NCI-H1417 treated with DMSO at 0.1 percent for 48 hours (cell line): ENCODE measurements at places on chromosomes 11 and 22.

GRCh38 chr11:100562128-100562527, 125.0 kb upstream of the ARHGAP42 start:
- DNase-seq: no peak

- no peak for DNase-seq
These were observed 49.5 kb downstream of the MICAL3 start for GRCh38 chr22:17974703-17975372.

- no peak for DNase-seq
These were observed 86.8 kb downstream of the WT1 start for GRCh38 chr11:32348502-32348901.

- DNase-seq: no peak
These were observed 8.2 kb downstream of the ZBED4 start for GRCh38 chr22:49861642-49862495.

DNA sequence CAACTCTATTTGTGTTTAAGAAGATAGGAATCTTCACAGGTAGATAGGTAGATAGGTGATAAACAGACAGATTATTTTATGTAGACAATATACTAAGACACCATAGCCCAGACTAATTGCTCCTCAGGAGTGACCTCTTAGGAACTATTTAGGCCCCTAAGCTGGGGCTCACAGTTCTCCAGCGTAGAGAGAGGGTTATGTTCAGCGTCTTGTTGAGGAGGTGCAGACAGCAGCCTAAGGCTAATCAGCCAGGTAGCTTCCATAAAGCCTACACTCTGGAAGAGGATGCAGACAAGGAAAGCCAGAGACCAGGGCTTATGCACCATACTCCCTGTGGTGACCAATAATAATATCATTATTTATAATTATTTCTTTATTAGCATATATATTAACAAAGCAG, 705.2 kb downstream of the LRRC4C start:
- DNase-seq: no peak

DNA sequence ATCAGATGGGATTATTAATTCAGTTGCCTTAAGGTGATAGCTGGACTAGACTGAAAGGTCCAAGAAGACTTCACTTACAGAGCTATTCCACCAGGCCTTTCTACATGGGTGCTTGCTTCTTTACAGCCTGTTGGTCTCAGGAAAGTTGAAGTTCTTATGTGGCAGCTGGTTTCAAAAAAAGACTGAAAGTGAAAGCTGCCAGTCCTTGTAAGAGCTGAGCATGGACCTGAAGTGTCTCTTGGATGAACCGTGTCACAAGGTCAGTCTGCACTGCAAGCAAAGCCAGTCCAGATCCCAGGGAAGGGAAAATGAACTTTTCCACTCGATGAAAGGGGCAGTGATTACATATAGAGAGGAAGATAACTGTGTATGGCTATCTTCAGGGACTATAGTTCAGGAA, 201.5 kb upstream of the LUZP2 start:
- no peak for DNase-seq

DNA sequence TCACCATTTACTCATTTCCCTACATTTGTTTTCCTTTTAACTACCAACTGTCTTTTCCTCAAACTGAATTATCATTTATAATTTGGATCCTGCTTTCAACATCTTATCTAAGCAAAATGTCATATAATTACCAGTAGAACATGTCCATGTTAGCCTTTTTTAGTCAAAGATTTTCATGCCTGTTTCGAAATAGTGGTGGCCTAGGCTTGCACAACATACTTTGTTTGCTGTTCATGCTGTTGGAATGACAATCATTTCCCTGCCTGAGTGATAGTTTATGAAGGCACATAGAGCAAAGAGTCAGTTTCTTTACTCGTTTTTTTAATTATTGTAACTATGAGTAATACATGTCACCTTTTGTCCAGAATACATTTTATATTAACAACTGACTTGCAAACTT, 144.3 kb upstream of the ANO3 start:
- no peak for DNase-seq

DNA sequence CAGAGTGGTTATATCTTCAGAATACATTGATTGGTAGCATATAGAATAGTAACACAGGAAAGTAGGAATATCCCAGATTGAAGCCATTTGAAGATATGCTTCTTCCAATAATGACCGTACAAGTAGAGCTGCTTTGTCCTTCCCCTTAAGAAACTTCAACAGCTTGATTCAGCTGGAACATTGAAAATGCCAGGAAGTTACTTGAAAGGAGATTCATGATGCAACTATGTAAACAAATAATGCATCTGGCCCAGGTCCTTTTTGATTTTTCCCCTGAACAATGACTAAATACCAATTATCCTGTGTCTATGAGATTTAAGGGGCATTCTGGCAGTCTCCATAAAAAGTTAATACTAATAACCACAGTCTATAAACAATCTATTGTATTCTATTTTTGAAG, 3.0 kb downstream of the DKK3 start:
- DNase-seq: no peak

DNA sequence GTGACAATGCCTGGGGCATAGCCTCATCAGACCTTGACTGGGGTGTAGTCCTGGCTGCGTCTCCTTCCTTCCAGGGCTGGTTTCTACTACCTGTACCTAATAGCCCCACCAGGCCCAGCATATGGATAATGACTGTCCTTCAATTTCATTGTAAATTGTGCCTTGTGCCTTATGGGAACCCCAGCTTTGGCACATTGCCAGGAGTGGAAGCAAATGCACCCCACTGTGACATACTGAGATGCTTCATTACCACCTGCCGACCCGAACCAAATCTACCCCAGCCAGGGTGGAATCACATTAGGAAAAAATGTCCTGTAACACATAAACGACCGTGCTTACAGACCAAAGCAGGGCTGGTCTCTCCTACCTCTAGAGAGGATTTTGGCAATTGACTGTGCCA, 7.3 kb downstream of the TOP3B start:
- no peak for DNase-seq

DNA sequence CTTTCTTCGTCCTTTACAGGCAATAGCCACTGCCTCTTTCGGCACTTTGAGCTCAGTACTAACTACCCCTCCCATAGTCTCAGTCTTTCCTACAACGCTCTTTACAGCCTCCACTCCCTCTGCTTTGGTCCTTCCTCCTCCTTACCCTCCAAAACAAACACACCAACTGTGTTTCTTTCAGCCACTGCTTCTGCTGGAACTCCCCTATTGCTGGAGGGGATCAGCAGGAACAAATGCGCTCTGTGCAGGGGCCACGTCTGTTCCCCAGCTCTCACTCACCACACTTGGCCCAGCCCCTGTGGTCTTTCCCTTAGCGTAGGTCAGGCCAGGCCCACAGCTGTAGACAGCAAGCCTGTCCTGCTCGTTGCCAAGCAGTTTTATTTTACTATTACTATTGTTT, 42.3 kb downstream of the PC start:
- no peak for DNase-seq

DNA sequence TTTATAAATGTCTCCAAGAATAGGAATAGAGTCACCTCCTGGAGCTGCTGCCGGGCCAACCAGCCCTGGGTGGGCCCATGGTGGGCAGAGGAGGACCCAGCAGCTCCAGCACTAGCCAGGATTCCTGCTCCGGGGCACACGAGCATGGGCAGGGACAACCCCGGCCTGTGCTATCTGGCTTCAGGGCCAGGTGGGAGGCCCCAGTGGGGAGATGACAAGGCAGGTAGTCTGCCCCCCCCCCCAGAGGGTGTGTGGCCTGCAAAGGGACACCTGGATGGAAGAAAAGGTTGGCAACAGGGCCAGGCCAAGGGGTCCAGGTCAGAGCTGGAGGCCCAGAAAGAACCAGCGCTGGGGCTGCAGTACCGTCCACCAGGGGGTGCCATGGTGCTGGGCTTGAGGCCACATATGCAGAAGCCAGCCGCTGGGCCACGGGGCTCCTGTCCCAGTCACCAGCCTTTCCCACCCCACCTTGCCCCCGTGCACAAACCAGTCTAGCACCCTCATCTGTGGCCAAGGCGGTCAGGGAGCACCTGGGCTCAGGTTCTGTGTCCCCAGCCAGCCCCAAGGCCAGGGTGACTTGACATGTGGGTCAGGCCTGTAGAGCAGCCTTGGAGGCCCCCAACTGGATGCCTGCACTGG, 3.4 kb downstream of the TSPAN32 start:
- no peak for DNase-seq

- DNase-seq: no peak
These were observed 25.8 kb downstream of the YDJC start for GRCh38 chr22:21603973-21604372.

- no peak for DNase-seq
These were observed 80.9 kb downstream of the PLEKHA7 start for GRCh38 chr11:16933291-16933690.

DNA sequence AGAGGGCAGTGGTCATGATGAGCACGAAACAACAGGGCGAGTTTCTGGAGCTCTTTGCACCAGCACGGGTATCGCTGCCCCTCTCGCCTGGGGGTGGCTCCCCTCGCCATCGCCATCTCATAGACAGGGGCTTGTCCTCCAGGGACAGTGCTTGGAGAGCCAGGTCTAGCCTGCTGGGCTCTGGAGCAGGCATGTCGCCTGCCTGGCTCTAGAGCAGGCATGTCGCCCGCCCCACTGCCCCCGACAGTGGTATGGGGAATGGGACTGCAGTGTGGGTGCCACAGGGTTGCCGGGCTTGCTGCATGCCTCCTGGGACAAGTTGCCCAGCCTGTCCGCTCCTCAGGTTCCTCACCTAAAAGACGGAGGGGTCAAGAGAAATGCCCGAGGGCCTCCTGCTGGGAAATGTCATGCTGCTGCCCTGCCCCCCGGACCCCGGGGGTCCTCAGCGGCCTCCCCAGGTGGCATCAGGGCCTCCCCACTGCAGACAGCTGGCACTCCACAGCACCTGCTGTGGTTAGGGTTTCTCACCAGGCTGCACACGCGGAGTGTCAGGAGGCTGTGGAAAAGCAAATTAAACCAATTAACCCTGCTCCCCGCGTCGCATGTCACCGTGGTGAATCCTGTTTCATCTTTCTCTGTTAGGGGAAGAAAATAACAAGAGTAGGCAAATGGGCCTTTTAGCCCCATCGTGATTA, 403.0 kb downstream of the TBC1D22A start:
- no peak for DNase-seq

- no peak for DNase-seq
These were observed 71.2 kb upstream of the WNT11 start for GRCh38 chr11:76277298-76278175.

DNA sequence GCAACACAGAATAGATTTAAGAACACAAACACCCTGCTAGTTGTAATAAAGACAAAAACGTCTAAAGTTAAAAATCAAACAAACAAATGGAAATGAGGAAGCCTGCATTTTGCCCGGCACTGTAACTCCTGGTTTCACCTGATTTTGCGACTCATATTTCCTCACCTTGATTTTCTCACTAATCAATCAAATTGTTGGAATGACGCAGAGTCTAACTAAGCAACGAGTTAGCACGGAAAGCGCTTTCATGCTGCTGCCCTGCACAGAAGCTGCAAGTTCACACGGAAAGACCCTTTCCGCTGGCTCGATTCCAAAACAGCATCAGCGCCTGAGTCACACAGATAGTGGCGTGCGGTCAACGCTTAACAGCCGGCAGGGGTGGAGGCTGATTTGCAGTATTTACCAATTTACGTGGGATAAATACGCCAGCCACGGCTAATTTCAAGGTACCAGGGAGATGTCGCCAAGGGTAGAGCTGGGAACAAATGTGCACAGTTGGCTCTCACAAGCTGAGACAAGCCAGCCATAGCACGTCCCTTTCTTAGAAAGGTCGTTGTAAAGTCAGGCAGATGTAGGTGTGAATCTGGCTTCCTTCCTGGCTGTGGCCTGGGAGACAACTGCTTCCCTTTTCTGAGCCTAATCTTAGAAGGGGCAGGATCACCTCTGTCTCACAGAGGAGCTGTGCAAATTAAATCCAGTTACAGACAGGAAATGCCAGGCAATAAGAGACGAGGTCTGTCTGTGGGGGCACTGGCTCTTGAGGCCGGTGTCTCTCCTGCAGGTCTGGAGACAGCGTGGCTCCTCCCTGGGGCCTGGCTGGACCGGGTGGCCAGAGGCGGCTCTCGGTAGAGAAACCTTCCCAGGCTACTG, 76.9 kb upstream of the TTLL12 start:
- no peak for DNase-seq

DNA sequence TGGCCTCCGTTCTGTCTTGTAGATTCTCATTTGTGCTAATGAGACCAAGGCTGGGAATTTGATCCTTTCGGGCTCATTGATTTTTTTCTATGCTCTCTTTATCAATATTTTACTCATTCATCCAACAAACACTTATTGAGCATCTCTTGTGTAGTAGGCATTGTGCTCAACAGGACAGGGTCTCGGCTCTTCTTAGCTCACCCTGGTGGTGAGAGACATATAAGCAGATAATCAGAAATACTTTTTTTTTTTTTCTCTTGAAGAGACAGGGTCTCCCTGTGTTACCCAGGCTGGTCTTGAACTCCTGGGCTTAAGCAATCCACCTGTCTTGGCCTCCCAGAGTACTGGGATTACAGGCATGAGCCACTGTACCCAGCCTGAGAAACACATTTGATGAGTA, 48.0 kb upstream of the SLC5A1 start:
- DNase-seq: no peak

DNA sequence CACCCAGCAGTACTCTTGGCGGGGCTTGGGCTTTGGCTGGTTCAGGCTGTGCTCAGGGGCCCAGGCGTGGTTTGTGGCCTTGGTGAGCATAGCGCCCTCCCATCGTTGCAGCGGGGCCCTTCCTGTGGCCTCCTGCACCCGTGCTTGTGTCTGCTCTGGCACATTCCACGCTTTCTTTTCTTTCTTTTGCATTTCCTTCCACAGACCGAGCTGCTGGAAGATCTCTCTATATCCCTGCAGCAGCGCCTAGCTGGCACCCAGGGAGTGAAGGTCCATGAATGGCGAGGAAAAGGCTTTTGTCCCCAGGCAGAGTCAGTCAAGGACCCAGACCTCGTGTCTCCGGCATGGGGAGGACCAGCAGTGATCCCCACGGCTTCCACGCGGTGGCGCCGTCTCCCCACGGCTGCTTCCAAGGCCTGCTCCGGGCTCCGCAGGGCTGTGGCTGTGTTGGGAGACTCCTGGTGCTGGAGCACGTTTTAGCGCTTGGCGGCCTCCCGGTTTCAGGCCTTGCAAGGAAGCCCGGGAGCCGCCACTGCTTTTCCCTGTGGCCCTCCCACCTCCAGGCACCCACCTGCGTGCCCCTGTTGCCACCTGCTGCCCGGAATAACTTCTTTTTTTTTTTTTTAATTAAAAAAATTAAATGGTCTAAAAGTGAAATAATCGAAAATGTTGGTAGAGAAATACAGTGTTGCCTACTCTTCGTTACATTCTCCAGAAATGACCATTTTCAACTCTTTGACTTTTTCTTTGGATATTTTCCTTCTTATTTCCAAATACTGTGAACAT, 28.5 kb downstream of the GLB1L2 start:
- no peak for DNase-seq
